Stimulated activated CD4-positive, alpha-beta T cell treated with anti-CD3 and anti-CD28 coated beads, TNF-alpha, amount 100 ng/mL, for 24 hours (primary cell): ENCODE measurements at places on chromosomes 1 and 21.

DNA sequence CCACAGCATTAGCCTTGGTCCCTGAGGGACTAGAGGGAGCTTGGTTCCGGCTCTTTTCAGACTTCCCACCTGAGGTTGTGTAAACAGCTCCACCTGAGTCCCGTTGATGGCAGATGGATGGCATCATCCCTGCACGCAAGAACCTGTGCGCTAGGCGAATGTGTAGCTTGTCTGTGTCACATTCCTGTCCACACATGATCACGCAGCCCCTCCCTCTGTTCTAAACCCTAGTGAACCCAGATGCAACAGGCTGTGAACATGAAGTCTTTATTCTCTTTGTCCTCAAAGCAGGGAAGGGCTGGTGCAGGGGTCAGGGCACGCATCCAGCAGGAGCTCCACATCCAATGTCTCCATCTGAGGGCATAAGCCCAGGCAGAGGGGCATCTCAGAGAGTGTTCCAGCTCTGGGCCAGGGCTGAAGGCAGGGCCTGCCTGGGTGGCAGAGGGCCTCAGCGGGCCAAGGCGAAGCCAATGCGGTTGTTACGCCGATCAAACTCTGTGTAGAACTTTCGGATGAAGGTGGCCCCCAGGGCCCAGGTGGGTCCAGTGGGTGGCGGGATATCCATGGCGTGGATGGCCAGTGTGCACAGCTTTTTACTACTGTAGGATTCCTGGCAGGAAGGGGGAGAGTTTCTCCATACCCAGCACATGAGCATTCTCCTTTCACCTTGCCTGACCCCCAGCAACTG lies 2.9 kb upstream of the ETNK2 start:
- DNase-seq, result no peak

- DNase-seq, result no peak
These were observed 44.1 kb upstream of the GLIS1 start for GRCh38 chr1:53783056-53783455.

GRCh38 chr1:105684714-105685113 lies 1371.8 kb upstream of the PRMT6 start:
- DNase-seq, result no peak

DNA sequence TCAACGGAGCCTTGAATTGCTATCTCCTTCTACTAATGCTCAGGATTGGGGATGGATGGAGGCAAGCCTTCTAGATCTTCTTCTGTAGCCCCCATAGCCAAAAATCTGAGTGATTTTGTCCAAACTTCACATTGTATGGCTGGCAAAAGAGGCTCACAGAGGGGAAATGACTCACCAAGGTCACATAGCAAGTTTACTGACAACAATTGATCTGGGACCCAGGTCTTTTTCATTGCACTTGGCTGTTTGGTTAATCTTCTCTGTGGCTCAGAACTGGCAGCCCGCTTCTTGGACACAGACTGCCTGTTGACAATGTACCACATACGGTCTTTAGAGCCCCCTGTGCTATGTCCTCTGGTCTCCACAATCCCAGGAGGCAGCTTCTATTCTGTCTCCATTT lies 3.0 kb upstream of the LACTBL1 start:
- no peak for DNase-seq

- DNase-seq, result peak; percentile 46
These were observed 56.7 kb downstream of the S1PR1 start for GRCh38 chr1:101293461-101294051.

DNA sequence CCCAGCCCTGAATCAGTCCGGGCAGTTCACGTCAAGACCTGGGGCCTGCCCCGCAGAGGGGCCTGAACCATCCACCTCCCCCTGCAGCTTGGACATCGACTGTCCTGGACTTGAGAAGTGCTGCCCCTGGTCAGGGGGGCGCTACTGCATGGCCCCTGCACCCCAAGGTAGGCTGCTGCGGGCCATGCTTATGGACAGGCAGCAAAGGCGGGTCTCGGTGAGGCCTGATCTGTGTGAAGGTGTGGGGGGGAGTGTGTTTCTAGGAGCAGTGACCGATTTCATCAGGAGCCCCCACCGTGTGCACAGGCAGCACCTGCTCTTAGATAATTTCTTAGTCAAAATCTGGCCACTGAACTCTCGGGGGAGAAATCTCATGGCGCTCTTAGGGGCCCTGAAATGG lies 13.0 kb downstream of the UMODL1 start:
- DNase-seq, result no peak

- DNase-seq, result no peak
These were observed 140.2 kb downstream of the TGFB2 start for GRCh38 chr1:218485241-218485928.

DNA sequence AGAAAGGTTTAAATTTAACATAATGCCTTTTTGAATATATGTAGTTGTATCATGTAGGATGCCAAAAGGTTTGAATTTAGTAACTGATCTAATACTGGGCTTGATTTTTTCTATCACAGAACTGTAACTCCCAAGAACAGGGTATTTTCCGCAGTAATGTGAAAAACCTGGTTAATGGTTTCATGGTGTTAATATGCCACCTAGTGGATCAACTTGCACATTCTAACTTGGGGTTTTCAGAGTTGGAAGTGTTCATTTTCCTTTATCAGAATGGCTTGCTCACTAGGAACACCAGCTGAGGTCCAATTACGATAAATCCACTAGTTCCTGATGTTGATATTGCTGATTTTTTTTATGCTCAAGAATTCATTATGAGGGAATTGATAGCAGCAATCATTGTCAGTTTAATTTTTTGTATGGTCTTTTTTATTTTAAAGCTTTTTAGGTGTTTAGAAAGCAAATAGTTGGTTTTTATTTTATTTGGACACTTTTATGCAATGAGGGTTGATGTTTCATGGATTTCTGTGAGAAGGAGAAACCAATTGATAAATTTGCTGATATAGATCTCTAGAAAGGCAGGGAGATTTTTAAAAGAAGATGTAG lies 157.2 kb downstream of the PLA2G4A start:
- no peak for DNase-seq

DNA sequence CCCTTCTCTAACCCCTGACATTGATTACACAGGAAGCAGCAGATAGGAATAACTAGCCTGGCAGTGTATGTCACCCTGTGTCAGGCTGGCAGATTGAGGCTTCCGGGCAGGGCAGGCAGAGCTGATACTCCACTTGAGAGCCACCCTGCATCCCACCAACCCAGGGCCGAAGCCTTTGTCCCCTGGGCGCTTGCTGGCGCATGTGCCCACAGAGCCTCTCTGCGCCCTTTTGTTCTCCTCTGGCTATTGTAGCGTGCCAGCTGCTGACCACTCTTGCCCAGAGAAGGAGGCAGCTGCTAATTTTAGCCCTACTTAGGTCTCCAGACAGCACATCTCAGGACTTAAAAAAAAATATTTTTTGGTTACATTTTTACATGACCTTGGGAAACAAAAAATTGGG lies 304.9 kb downstream of the HHAT start:
- no peak for DNase-seq

- no peak for DNase-seq
These were observed 612.2 kb upstream of the CXADR start for GRCh38 chr21:16900685-16901084.

- DNase-seq, result no peak
These were observed 5.0 kb downstream of the CSRP1 start for GRCh38 chr1:201501812-201502510.

GRCh38 chr1:205604059-205604458 lies 27.8 kb downstream of the ELK4 start:
- DNase-seq, result no peak

GRCh38 chr1:66335125-66335524 lies 198.8 kb upstream of the SGIP1 start:
- DNase-seq, result no peak

- no peak for DNase-seq
These were observed 6.7 kb downstream of the SFPQ start for GRCh38 chr1:35186239-35186638.

DNA sequence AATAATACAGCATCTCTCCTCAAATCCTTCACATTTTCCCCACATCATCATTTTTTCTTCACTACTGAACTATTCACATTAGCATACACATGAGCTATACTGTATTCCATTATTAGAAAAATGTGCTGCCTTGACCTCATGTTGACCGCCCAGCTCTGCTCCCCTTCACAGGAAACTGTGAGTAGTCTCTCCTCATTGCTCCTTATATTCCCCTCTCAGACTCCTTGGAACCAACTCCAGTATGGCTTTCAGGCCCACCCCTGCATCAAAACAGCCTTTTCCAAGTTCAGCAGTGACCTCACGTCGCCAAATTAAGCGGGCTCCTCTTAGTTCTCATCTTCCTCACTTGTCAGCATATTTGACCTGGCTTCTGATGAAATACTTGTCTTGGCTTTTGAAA lies 59.2 kb upstream of the SPAG17 start:
- no peak for DNase-seq

DNA sequence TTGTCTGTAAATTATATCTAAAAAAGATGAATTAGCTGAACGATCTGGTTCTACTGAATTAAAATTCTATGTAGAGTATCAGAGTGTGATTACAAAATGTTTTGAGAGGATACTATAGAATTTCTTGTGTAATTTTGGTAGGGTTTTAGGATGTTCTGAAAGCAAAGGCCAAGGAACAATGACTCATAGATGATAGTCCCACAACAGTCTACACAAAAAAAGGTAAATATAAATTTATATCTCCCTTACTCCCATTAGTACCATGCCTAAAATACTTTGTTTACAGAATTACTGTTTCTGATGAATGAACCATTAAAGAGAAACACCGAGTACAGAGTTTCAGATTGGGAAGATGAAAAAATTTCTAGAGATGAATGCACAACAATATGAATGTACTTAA lies 9.5 kb downstream of the EDEM3 start:
- DNase-seq, result no peak

DNA sequence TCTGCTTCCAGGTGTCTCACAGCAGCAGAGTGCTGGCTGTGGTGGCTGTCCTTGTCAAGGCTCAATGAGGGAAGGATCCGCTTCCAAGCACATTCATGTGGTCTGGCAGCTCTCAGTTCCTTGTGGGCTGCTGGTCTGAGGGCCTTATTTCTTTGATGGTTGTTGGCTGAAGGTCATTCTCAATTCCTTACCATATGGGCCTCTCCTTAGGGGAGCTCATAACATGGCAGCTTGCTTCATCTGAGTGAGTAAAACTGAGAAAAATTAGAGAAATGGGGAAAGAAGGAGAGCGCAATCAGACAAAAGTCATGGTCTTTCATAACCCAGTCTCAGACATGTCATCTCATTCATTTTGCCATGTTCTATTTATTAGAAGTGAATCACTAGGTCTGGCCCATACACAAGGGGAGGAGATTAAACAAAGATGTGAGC lies 81.7 kb upstream of the TSPAN2 start:
- DNase-seq, result no peak

DNA sequence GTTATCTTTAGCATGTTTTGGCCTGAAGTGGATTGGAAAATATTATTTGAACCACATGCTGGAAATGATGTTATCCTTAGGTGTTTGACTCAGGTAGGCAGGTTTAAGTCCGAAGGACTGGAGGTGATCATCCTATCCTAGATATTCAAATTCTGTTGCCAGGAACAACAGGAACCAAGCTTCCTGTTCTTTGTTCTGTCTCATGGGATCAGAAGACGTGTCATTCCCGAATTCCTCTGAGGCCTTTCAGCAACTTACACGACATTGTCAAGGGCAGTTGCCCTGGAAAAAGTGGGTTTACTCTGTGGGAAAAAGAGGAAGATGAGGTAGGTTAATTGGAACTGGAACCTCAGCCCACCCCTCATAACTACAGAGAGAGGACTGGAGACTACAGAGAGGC lies 36.6 kb downstream of the SLAMF6 start:
- DNase-seq, result no peak

DNA sequence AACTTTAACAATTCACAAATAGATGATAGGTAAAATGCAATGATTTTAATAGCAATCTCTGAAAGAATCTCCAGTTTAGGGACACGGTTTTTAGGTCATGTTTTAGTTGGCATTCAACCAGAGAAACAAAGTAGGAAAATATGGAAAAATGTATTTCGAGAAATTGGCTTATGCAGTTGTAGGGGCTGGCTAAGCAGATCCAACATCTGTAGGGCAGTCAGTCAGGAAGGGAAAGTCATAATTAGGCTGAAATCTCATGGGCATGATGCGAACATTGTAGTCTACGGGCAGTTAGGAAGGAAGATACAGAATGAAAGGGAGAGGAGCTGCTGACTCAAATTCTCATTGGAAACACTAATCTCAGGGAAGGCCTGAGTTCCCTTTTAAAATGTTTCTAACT lies 1276.0 kb upstream of the ADGRL4 start:
- no peak for DNase-seq

DNA sequence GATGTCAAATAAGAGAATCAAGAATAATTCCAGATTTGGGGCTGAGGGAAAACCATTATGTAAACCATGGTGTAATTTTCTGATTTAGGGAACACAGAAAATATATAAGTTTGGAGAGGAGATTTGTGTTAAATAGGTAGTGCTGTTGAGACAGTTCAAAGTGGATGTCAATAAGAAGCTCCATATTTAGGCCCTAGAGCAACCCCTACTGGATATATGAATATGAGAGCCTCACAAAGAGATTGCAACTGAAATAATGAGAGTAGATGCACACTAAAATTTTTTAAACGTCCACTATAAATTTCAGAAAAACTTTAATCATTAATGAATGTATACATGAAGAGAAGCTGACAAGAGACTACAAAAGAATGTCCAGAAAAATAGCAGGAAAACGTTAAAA lies 1447.8 kb upstream of the PRMT6 start:
- no peak for DNase-seq

DNA sequence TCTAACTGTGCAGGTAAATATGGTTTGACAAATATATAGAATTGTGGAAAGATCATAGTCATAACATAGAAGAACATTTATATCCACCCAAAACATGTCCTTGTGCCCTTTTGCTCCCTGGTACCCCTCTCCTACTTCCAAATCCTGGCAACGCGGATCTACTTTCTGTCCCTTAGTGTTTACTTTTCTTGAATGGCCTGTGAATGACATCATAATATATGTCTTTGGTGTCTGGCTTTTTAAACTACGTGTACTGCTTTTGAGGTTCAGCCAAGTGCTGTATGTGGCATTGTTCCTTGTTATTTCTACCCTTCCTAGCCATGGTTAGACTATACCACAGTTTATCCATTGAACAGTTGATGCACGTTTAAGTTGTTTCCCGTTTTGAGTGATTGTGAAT lies 155.6 kb downstream of the SDCCAG8 start:
- DNase-seq, result no peak

DNA sequence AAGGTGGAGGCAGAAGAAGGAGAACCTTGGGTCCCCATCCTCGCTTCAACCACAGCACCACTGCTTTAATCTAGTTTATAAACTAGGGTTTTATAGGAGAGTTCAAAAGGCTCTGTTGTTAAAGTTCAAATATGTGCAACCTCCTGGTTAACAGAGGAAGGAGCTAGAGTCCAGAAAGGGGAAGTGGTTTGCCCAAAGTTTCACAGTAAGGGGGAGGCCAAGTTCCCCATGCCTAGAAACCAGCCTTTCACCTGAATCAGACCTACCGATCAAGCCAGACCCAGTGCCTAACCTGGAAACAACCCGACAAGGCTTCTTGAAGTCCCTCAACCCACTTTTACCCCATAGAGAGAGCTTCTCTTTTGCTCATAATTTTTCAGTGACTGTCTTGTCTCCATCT lies 106.5 kb downstream of the PLPP3 start:
- no peak for DNase-seq
